ENCODE measurements at places on chromosomes 12 and 14.

DNA sequence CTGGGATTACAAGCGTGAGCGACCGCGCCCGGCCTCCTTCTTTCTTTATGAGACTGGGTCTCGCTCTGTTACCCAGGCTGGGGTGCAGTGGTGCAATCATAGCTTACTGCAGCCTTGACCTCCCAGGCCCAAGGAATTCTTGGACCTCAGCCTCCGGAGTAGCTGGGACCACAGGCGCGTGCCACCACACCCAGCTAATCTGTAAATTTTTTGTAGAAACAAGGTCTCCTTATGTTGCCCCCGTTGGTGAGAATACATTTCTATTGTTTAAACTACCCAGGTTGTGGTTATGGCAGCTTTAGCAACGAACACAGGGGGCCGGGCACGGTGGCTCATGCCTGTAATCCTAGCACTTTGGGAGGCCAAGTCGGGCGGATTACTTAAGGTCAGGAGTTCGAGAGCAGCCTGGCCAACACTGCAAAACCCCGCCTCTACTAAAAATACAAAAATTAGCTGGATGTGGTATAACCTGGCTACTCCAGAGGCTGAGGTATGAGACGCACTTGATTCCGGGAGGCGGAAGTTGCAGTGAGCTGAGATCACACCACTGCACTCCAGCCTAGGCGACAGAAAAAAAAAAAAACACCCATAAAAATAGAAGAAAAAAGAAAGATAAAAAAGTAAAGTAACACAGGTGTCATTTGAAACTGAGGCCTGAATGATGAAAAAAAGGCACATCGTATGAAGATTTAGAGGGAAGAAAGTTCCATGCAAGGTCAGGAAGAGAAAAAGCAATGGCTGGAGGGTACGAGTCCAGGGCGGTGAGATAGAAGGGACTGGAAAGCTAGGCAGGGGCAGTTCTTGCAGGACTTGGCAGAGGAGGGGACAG lies 977 bp upstream of the TMEM120B start:
- DNase-seq: no peak

- DNase-seq: no peak
Observed at GRCh38 chr14:74267588-74267987, 28.3 kb downstream of the VSX2 start.

DNA sequence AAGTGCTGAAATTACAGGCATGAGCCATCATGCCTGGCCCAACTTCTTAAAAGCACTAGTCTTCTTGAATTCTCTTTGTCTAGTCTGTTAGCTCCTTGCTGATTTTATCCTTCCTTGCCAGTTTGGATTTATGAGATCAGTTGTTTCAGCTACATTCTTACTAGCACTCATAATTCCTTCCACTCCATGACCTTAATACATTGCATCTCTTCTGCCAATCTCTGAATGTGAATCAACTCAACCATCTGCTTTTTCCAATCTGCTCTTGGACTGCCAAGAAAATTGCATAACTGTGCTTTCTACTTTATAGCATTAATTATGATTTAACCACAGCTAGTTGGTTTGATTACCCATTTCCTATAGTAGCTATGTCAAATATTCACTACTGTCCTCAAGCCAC lies 14.9 kb upstream of the HEATR5A start:
- DNase-seq: no peak

GRCh38 chr14:87131879-87132278 lies 861.1 kb downstream of the GALC start:
- no peak for DNase-seq

GRCh38 chr12:31220061-31220460 lies 105.9 kb downstream of the SINHCAF start:
- no peak for DNase-seq

GRCh38 chr12:116955382-116956021 lies 44.8 kb downstream of the FBXW8 start:
- peak; percentile 28 for DNase-seq

GRCh38 chr12:89213747-89214146 lies 138.6 kb downstream of the DUSP6 start:
- no peak for DNase-seq

- no peak for DNase-seq
Observed at GRCh38 chr12:59444932-59445331, 150.9 kb upstream of the SLC16A7 start.

- DNase-seq: no peak
Observed at GRCh38 chr12:77760271-77761025, 70.2 kb upstream of the NAV3 start.
